ENCODE measurements at places on chromosomes 11 and 22.

DNA sequence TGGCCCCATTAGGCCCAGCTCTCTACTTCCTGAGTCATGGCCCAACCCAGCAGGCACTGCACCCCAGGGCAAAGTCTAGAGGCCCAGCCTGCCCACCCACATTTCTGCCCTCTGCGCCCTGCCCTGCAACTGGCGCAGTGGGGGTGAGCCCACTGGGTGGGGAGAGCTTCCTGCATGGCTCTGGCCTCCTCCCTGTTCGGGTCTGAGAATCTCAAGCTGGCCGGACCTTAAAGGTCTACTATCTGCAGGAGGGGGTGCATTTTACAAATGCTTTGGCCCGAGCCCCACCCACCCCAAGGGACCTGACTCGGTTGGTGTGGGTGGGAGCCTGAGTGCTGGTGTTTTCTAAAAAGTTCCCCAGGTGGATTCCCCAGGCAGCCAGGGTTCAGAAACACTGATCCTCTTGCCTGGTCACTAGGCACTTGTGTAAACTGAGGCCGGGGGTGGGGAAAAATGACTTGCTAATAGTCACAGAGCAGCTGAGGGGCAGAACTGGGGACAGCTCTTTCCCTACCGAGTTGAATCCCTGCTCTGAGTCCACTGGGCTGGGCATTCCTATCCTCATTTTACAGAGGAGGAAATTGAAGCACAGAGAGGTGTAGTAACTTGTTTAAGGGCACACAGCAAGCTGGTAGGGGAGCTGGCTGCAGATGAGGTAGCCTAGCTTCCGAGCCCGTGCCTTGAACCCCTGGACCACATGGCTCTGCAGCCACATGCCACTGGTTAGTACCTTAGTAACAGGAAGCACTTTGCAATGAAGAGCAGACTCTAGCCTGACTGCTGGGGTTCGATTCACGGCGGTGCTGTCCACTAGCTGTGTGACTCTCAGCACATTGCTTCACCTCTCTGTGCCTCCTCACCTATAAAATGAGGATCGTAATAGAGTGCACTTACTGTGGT is 36.3 kb downstream of the CD82 start:
- DNase-seq, result no peak

- no peak for DNase-seq
Measured at GRCh38 chr11:46051102-46051501, 70.2 kb downstream of the PHF21A start.

GRCh38 chr22:29713156-29713727 is 6.6 kb upstream of the CABP7 start:
- no peak for DNase-seq

GRCh38 chr22:43901976-43902643 is 10.3 kb upstream of the PNPLA5 start:
- DNase-seq, result no peak

- DNase-seq, result no peak
Measured at GRCh38 chr22:48842976-48843375, 984.7 kb downstream of the BRD1 start.

DNA sequence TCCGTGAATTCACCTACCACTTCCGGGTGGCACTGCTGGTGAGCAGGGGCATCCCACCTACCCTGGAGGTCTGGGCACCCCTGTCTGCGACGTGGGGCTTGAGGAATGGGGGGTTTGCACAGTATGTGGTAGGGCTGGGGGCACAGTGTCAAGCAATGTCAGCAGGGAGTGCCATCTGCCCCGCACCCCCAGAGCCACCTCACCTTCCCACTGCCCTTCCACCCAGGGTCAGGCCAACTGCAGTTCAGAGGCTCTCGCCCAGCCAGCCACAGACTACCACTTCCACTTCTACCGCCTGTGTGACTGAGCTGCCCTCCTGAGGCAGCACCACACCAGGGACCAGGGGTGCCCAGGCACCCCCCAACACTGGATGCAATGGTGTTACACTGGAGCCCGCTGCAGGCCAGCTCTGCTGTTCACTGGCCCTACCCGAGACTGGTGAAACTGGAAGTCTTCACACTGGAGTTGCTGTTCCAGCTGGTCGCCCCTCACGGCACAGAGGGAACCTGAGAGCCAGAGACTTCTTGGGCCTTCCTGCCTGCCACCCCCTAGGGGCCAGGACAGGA is 6.5 kb downstream of the TMEM258 start:
- no peak for DNase-seq

- no peak for DNase-seq
Measured at GRCh38 chr11:17600316-17601255, 53.5 kb downstream of the OTOG start.

DNA sequence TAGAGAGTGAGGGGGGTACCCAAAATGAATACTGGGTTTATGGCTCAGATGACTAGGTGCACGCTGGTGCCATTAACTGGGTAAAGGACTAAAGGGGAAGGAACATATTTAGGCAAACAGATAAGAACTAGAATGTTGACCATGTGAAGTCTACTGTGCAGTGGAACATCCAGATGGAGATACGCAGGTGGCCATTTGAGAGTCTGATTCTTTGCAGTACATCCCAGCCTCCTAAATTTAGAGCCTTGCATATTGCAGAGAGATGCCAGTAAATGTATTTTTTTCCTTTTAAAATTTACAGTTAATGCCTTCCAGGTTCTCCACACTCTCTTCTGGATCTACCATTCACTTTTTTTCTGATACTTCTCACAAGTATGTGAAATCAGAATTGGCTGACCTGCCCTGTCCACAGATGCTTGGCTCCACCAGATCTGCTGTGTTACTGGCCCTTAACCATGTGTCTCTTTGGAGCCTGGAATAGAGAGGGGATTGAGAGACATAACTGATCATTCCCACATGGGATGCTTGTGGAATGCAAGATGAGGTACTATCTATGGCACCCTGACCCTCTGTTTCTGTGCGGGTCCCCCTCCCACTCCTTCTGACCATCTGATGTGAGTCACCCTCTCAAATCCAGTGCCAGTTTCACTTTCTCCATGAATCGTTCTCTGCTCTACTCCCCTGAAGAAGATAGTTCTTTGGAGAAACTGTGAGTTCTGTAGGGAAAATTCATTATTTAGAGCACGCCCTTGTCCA is 77.0 kb upstream of the NCAM1 start:
- DNase-seq, result no peak

GRCh38 chr11:266676-267439 is 11.3 kb upstream of the NLRP6 start:
- no peak for DNase-seq

DNA sequence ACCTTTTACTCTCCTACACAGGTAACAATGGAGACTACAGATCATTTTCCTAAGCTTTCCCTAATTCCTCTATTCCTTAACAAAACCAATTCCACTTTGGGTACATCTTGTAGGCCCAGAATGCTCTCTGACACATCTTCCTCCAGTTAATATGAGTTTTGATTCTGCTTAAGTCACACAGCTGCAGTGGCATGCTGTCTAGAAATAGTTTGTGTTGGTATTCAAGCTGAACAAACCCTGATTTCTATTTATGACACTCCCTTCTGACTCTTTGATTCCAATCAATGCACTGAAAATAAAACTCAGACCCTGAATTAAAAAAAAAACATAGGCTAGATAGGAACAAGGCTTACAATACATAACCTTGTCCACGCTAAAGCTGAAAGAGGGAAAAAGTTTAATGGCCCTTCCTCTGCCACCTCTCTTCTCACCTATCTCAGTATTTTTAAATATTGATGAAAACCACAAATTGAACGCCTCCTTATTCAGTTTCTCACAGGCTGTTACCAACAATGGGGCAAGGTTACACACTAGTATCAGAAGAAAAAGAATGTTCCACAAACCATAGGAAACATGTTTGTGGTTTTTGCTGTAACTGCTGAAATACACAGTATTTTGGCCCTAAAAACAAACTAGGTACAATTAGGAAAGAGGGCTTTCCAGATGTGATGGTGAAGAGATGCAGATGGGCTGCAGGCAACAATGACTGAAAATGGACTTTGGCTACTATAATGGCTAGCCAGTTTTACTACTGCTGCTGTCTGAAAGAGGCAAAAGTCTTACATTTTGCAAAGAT is 35.7 kb upstream of the GAB2 start:
- DNase-seq, result no peak

DNA sequence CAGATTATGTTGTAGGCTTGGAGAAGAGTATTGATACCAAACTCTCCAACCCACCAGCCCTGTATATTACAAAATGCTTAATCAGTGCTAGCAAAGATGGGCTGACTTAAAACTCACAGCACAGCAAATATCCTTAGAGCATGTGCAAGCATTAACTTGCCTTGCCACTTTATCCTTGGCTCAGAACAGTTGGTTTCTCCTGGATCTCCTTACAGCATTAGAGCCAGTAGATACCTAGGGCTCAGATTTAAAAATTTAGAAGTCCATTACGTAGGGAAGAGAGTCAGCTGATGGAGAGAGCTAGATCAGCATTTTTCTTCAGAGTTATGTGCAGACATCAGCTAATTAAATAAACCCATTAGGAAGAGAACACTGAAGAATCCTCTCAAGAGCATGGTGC is 198.5 kb upstream of the ZBED5 start:
- no peak for DNase-seq

DNA sequence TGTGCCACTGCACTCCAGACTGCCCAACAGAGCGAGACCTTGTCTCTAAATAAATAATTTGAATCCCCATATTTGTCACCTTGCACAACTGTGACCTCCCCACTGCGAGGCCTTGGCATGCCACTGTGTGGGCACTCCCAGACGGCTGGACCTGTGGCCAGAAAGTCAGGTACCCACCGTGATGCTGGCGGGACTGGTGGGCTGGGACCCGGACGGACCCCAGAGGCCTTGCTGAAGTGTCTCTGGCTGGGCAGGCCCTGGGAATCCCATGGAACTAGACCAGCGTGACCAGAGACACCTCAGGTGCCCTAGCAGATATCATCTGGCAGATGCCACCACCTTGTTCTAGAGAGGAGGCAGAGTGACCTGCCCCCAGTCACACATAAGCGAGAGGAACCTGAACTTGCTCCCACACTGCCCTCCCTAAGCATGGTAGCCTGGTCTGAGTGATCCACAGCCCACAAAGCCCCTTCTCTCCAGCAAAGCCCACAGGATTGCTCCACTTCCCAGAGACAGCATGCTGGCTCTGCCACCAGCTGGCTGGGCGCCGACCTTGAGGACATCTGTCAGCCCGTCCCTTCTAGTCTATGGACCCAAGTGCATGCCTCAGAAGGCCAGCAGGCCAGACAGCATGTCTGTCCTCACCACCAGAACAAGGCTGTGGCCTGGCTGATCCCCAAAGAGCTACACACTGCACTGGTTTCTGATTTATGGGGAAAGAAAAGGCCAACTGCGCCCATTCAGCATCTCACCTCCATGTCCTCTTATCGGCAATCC is 9.5 kb downstream of the MACROD1 start:
- DNase-seq, result no peak

All from NCI-H1092 treated with DMSO at 0.1 percent for 48 hours (cell line).